Fibroblast of the aortic adventitia (primary cell): ENCODE measurements at places on chromosomes 5 and 9.

GRCh38 chr9:745761-746380, 95.6 kb upstream of the DMRT1 start:
- DNase-seq, result no peak

GRCh38 chr5:96133341-96134079, 171.9 kb upstream of the ELL2 start:
- no peak for DNase-seq

DNA sequence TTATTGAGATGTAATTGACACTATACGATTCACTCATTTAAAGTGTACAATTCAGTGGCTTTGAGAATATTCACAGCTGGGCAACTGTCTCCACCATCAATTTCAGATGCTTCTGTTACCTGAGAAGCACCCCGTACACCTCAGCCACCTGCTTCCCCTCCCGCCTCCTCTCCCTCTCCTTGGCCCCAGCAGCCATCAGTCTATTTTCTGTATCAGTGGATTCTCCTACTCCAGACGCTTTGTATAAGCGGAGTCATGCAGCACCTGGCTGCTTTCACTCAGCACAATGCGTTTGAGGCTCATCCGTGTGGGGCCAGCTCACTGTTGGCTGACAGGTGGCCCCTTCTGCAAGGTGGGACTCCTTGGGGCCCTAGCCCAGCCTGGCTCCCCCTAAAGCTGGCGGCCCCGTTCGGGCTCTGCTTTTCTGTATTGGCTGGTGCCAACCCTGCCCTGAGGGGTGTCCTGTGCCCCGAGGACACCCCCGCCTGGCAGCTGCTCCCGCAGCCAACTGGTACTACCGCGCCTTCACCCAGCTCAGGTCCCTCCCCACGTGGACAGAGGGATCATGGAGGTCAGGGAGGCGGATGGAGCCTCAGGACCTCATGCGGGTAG, 124.4 kb upstream of the COL5A1 start:
- no peak for DNase-seq

DNA sequence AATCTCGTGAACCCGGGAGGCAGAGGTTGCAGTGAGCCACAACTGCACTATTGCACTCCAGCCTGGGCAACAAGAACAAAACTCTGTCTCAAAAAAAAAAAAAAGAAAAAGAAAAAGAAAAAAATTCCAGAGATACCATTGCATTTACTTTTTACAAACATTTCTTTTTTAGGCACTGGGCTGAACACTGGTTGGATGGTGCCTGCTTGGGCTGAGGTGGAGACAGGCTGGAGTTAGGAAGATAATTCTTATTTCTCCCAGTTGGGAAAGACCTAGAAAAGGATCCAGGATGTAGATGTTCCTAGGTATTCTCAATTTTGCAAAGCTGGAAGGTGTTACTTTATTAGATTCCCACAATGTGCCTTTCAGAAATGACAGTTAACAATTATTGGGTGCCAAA, 49.9 kb upstream of the JMY start:
- DNase-seq, result peak; percentile 35

GRCh38 chr5:42064821-42065220, 139.7 kb downstream of the FBXO4 start:
- no peak for DNase-seq

GRCh38 chr9:69264526-69264925, 60.5 kb upstream of the ENTREP1 start:
- no peak for DNase-seq

GRCh38 chr9:137462986-137463930, 4.1 kb upstream of the NSMF start:
- no peak for DNase-seq

- DNase-seq, result peak; percentile 34
These were observed 86.0 kb upstream of the SLC30A5 start for GRCh38 chr5:69007726-69008368.

GRCh38 chr9:98158071-98158831, 34.2 kb downstream of the CORO2A start:
- no peak for DNase-seq

GRCh38 chr9:94650949-94651348, 11.6 kb upstream of the FBP1 start:
- DNase-seq, result no peak

- DNase-seq, result no peak
These were observed 500.7 kb downstream of the CETN3 start for GRCh38 chr5:89908876-89909275.

DNA sequence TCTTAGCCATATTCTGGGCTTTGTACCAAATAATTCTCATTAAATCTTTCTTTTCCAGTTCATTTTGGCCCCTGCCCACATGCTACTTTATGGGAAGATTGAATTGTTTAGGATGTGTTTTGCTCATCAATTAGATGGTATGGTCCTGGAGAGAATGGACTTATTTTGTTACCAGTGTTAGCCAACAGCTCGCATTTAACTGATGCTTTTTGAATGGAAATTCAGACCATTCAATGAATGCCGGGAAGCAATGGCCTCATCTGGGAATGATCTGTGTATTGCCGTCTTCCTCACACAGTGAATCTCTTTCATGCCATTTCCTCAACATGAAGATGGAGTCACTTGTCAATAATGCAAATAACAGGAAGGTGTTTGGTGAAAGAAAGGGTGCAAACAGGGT, 370.6 kb upstream of the PIK3R1 start:
- no peak for DNase-seq

- DNase-seq, result peak; percentile 47
These were observed 363.5 kb downstream of the NDUFS4 start for GRCh38 chr5:53923961-53924360.

DNA sequence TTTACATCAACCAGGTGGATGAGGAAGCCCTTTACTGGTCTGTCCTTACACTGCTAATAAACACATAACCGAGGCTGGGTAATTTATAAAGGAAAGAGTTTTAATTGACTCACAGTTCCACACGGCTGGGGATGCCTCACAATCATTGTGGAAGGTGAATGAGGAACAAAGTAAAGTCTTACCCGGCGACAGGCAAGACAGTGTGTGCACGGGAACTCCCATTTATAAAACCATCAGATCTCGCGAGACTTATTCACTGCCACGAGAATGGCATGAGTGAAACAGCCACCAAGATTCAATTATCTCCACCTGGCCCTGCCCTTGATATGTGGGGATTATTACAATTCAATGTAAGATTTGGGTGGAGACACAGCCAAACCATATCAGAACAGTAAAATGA, 67.3 kb upstream of the GRAMD2B start:
- DNase-seq, result no peak

DNA sequence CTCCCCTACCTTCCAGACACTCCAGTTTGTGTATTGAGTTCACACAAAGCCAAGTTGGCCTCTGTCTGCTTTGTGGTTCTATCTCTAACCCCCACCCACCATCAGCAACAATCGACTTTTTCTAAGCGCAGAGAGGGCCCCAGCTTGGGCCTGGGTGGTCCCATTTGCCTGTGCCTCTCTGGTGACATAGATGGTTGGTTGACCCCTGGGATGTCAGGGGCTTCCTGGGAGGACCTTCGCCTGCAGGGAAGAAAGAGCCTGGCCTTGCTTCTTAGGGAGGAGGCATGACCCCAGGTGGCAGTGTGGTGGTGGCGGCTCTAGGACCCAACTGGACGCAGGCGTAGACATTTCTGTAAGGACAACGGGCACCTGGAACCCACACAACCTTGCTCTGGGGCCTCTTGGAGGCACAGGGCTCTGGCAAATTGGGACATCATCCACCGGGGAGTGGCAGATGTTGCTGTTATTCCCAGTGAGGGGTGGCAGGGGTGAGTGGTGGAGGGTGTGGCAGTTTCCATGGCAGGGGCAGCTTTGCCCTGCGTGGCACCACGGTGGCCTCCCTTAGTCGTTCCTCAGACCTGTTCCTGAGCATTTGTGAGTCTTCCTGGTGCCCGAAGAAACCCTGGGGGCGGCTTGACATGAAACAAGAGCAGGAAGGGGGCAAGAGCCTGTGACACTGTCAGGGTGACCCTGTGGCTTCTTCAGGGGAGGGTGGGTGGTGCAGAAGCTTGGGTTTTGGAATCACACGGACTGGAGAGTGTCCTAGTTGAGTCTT, 171.0 kb upstream of the IER5L start:
- no peak for DNase-seq

DNA sequence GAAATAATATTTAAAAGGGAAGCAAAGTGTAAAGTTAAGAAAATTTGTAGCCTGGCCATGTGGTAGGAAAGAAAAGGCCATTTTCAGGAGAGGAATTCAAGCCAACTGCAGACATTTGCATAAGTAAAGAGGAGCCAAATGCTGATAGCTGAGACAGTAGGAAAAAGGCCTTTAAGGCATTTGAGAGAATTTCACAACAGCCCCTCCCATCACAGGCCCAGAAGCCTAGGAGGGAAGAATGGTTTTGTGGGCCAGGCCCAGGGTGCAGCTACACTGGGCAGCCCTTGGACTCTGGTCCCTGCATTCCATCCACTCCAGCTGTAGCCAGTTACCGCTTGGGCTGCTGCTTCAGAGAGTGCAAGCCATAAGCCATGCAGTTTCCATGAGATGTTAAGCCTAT, 1556.8 kb downstream of the EFNA5 start:
- DNase-seq, result no peak

GRCh38 chr9:19946441-19947109, 157.7 kb upstream of the SLC24A2 start:
- peak; percentile 20 for DNase-seq
